RPMI7951 (cell line): ENCODE measurements at places on chromosomes 7 and 10.

GRCh38 chr7:45987521-45988290 lies 66.6 kb upstream of the IGFBP3 start:
- DNase-seq, result no peak

- DNase-seq, result no peak
These were observed 200.0 kb downstream of the GFRA1 start for GRCh38 chr10:116073001-116073400.

GRCh38 chr7:138459413-138460175 lies 465 bp upstream of the TRIM24 start:
- peak; percentile 96 for DNase-seq

GRCh38 chr7:104185346-104185745 lies 22.5 kb downstream of the ORC5 start:
- no peak for DNase-seq

DNA sequence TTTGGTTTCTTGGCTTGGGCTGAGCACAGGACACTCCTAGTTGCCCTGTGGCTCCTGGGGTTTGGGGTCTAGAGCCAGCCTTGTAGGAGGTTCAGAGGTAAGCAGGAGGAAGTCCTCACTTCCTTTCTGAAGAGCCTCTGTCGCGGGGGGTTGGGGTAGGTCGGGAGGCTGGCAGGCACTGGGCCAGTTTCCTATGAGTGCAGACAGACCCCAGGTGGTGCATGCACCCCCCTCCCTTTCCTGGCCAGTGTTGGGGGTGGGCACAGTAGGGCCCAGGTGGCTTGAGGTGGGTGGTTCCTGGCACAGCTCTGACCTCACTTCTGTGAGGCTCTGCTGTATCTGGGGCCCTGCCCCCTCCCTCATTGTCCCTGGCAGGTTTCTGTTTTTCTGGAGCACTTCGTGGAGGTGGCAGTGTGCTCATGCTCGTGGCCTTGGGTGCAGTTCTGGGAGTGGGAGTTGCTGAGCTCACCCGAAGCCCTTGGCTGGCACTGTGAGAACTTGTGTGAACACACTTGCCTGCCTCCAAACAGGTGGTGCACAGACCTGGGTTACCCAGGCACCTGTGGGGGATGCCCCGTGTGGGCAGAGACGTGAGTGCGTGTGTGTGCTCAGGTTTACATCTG lies 1.8 kb downstream of the PALD1 start:
- no peak for DNase-seq

- DNase-seq, result no peak
These were observed at the start of gene TDRD1 for GRCh38 chr10:114179148-114179547. TSS of gene TDRD1 (plus strand) at chr10:114179353. CDS start at chr10:114187832, 8,479 bp downstream.

DNA sequence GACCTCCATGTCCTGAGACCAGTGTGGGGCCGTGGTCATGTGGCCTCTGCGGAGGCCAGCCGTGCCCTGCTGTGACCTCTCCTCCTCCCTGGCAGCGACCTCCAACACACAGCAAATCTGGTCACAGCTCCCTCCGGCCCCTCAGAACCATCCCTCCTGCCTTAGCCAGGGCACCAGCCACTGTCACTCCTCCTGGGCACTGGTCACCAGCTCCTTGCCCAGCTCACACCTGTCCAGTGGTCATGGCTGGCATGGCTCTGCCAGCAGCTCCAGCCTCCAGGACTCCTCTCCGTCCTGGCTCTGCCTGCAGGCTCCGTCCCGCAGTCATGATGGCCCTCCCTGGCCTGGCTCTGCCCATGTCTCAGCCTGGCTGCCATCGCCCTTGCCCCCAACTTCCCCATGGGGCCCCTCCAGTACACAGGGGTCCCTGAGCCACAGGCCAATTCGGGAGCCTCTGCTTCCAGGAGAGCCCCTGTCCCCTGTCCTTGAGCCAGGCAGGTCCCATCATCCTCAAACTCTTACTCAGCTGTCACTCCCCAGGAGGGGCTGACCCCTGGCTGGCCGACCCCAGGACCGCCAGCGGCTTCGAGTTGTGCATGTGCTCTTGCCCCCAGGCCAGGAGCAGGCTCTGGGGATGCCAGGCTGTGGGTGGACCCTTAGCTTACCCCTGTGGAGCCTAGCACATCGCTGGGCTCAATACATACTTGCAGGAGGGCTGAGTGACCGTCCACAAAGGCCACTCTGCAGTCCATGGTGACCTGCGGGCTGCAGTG lies 92.5 kb downstream of the TCERG1L start:
- no peak for DNase-seq

DNA sequence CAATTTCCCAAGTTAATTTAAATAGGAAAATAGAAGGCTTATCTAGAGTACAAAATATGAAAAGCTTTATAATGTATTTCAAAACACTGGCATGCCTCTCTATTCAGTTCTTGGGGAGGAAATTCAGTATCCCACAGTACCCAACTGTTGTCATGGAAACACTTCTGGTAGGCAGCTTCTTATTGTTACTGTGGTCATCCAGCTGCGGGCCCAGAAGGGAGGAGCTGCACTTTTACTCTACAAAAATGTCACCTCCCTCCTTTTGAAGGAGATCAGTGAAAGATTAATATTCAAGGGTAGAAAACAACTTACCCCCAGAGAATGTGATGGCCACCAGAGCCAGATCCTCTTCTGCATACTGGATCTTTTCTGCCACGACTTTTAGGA lies 202.8 kb downstream of the RAPGEF5 start:
- peak; percentile 27 for DNase-seq

GRCh38 chr7:159108941-159109652 lies 35.6 kb downstream of the VIPR2 start:
- DNase-seq, result no peak

DNA sequence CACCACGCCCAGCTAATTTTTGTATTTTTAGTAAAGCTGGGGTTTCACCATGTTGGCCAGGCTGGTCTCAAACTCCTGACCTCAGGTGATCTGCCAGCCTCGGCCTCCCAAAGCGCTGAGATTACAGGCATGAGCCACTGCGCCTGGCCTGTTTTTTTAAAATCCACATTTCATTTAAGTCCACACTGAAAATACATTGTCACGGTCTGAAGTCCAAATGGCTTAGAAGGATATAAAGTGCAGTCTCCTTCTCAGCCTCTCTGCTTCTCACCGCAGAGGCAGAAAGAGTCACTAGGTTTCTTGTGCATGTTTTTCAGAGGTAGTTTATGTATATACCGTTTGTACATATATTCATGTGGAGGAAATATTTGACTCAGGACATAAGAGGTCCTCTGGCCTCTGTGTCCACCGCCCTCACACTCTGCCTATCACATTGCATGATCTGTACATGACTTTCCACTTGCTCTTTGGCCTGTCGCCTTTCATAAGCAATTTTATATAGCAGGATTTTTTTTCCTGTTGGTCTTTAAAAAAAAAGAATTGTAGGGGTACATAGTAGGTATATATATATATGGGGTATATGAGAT lies 42.9 kb downstream of the BLNK start:
- DNase-seq, result no peak

- peak; percentile 5 for DNase-seq
These were observed 123.6 kb downstream of the CCSER2 start for GRCh38 chr10:84452003-84452402.

GRCh38 chr10:43027331-43027955 lies 49.4 kb upstream of the RET start:
- no peak for DNase-seq

DNA sequence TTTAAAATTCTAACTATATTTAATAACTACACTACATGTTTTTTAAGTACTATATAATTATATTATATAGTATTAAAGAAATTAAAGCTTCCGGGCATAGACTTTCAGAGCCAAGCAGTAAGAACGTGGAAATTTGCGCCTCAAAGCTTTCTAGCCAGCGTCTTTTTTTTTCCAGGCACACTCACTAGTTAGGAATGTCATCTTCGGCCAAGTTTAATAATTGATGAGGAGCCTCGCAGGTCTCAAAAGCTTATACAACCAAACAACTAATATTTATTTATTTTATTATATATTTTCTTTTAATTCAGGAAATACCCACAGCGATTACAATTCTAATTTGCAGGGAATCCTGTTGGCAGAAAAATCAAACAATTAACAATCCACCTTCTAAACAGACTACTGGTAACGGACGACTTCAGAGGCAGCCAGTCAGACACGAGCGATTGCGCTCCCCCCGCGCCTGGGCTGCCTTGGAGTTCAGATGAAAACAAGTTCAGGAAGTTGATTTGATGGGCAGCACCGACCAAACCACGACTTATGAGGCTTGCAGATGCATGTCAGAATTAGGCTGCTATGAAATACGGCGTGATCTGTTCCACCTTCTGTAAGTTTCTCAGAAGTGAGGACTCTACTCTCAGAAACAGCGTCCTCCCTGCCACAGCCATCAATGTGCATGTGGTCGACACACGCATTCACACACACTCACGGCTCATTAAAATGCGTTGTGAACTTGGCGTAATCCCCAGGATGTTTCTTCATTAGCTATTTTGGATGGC lies 431.8 kb upstream of the MGMT start:
- no peak for DNase-seq

DNA sequence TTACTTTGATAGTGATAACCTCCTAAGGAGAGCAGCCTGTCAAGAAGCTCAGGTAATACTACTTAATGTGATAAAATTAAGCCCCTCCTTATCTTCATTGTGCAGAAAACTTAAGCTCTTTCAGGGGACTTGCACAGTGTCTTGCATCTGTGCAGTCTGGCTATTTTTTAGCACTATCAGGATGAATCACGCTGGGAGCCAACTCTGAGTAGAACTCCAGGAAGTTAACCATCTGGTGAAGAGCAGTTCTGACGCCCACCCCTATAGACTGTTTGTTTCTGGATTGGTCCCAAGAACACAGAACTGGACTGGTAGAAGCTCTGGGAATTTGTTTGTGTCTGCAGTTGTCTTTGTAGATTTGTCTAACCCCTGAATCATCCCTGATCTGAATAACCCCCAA lies 41.9 kb downstream of the AGK start:
- DNase-seq, result peak; percentile 86

DNA sequence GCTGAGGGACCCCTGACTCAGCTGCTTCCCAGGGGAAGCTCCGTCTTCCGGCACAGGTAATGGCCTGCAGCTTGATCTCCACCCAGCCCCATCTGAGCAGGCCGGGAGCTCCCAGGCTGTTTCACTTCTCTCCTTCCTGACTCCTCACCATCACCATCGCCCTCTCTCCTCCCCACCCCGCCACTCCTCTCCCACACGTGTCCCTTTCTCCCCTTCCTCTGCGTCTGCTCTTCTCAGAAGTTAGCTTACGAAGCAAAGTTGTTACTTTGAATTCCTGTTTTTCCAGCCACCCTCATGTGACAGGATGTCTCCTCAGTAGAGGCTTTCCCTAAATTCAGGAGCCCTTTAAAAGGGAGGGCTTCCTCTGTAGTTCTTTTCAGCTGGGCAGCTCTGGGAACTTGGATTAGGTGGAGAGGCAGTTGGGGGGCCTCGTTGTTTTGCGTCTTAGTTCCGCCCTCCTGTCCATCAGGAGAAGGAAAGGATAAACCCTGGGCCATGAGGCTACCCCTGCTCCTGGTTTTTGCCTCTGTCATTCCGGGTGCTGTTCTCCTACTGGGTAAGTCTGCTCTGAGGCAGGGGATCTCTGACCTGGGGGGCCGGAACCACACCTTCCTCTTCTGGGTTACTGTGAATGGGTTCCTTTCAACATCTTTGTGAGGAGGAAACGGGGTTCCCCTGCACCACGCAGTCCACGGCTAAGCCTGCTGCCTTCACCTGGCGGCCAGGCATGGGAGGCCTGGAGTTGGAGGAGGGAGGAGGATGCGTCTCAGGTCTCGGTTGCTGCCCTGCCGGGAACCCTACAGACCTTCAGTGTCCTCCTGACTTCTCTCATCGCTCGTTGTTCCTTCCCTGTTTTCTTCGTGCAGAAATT lies at the start of gene MRC1:
Gene MRC1, plus strand, starts transcription at position 378 of the 871 bp plus-strand sequence. Its CDS starts 118 bp downstream, at position 496.
- no peak for DNase-seq

DNA sequence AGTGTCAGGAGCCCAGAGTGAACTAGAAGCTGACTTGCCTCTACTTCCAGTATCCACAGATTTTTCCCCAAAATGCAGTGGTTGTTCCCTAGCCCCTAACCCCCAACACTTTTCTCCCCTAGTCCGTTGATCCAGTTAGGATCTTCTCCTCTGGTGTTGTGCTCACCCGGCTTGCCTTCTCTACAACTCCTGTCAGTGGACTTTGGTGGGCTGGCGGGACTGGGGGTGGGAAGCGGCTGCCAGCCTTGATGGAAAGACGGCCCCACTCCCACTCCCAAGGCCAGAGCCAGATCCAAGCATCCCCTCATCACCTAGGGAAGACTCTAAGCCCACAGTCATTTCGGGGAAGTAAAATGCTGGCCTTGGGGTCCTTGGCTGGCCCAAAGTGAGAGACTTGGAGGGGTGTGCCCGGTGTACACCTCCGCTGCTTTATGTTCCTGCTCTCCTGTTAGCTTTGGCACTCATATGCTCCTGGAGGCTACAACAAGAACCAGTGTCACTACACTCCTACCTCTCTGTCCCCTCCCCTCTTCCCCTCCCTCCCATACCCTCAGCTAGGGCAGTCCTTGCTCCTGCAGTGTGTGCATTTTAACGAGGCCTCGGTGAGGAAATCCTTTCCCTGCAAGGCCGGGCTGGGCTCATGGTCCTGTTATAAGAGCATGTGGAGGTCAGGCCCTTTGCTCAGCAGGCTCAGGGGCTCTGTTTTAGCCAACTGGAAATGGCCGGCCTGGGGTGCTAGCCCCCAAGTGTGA lies 930 bp upstream of the HOXA10 start:
- DNase-seq, result no peak

GRCh38 chr10:8375137-8375536 lies 320.6 kb downstream of the GATA3 start:
- no peak for DNase-seq

- DNase-seq, result no peak
These were observed 98.6 kb upstream of the RPA3 start for GRCh38 chr7:7816816-7817536.

DNA sequence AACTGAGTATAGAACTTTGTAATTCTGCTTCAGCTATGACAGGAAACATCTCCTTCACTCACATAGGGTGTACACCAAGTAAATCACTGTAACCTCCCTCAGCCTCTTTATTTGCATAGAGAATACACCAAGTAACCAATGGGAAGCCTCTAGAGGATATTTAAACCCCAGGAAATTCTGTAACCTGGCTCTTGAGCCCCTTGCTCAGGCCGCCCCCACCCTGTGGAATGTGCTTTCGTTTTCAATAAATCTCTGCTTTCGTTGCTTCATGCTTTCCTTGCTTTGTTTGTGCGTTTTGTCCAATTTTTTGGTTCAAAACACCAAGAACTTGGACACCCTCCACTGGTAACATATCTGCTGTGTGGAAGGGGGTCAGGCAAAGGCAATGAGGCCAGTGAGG lies 60.2 kb downstream of the CLRN3 start:
- no peak for DNase-seq

GRCh38 chr7:106049139-106049752 lies 62.9 kb downstream of the SYPL1 start:
- DNase-seq, result no peak

- DNase-seq, result no peak
These were observed 258.2 kb upstream of the POM121L12 start for GRCh38 chr7:52777051-52777822.

- DNase-seq, result no peak
These were observed 131.1 kb downstream of the ADARB2 start for GRCh38 chr10:1605999-1606940.

GRCh38 chr7:127253281-127254162 lies 781 bp upstream of the GRM8 start:
- peak; percentile 41 for DNase-seq

DNA sequence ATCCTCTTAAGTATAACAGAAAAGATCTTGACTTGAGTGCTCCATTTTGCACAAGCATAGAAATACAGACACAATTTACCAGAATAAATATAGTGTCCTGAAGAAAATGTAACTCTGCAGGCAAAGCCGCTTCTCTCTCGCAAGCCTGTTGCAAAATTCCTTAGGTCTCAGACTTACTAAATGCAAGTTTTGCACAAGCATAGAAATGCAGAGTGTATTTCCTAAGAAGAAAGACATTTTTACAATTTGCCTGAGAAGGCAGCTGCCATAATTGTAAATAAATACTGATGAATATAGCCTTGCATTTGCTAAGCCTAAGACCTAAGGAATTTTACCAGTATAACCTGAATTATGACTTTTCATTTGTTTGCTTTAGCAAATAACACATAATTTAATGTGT lies 67.1 kb downstream of the AGMO start:
- no peak for DNase-seq
